ENCODE measurements at places on chromosomes 2 and 18. TPM values are rescaled to one million over a fixed set of nuclear protein-coding genes. Genes with fewer than 3 reads are reported as not detected.

The GAL3ST2 gene
- total RNA-seq = 0.09 TPM

The RFTN2 gene
- 8.2 TPM for total RNA-seq

The RPIA gene
- total RNA-seq = 9.9 TPM

The ALS2 gene
- 41.0 TPM for total RNA-seq

The IL1F10 gene
- total RNA-seq = not detected

The TWIST2 gene
- 1.7 TPM for total RNA-seq

The TMEM150A gene
- 7.2 TPM for total RNA-seq

GRCh38 chr2:229562472-229563127, 151.8 kb downstream of the DNER start:
- no peak for DNase-seq

DNA sequence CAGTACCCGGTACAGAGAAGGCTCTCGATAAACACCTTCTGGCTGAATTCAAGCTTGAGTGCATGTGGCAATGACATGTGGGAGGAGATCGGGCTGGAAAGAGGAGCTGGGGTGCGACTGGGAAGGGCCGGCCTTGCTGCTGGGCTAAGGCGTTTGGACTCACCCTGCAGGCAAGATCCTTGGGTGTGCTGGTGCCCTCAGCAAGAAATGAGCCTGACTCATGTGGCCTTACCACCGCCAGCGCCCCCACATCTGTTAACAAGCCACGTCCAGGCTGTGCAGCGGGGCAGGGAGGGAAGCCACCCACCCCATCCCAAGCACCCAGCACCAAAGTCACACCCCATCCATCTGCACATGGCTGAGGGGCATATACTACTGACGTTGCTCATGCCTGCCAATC, 1.3 kb downstream of the HS1BP3 start:
- DNase-seq = no peak

DNA sequence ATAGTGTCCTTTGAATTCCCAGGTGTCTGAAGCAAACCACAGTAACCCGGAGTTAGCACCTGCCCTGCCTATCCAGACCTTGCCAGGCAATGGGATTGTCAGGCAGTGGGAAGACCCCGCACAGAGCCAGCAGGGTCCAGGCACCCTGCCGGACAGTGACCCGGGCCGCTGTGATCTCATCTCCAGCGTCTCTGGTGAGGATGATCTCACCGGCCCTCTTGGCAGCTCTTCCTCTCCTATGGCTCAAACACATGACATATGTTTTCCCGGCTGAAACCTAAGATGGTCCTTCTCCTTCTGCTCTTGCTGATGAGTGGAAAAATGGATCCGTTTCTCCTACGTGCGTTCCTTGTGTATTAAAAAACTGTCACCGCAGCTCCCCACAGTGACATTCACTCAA, 75.1 kb downstream of the ACOXL start:
- no peak for DNase-seq

DNA sequence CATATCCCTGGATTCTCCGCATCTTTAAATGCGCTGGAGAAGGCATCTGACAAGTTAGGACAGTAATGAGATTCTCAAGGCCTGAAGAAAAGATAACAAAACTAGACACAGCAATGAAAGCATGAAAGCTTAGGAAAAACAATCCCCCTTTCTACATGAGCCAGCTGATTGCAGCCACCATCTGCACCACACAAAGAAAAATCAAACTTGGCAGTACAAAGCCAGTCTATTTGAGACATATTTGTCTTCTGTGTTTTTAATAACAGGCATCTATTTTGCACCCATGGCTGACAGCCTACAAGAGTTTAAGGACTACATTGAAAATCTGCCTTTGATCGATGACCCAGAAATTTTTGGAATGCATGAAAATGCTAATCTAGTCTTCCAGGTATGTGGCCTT, 83.6 kb downstream of the TRABD2A start:
- no peak for DNase-seq

DNA sequence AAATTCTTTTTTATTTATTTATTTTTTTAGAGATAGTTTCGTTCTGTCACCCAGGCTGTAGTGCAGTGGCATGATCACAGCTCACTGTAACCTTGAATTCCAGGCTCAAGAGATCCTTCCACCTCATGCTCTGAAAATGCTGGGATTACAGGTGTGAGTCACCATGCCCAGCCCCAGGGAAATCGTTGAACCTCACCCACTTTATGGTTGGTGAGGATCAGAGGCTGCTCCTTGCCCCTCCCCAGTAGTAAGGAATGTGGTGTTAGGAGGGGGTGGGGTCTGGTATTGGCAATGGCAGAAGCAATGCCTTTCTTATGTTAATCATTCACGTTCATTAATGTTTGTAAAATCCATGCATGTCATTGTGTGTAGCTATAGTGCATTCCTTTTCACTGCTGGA, 161.9 kb downstream of the SUCLG1 start:
- no peak for DNase-seq

DNA sequence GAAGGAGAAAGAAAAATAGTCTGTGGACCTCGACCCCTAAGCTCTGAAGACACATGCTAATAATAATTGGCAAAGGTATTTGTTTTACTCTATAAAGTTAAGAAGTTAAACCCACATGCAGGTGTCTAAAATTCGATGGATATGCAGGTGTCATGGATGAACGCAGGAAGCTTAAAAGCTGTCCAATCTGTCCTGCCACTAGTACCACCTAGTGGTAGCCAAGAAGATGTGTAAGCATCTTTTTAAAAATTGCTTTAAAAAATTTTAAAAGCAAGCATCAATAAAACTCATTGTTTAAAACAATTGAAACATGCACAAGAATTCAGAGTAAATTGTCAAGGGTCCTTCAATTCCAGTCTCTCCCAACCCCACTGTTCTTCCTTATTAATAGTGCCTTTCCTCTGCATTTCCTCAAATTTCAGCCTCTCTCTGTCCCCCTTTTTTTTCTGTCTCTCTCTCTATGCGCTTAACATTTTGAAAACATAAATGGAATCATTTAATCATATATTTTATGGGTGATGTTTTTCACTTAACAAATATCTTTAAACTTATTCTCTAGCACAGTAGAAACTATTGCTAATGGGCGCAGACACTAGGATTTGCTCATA, 30.6 kb upstream of the PPP3R1 start:
- peak; percentile 52 for DNase-seq

DNA sequence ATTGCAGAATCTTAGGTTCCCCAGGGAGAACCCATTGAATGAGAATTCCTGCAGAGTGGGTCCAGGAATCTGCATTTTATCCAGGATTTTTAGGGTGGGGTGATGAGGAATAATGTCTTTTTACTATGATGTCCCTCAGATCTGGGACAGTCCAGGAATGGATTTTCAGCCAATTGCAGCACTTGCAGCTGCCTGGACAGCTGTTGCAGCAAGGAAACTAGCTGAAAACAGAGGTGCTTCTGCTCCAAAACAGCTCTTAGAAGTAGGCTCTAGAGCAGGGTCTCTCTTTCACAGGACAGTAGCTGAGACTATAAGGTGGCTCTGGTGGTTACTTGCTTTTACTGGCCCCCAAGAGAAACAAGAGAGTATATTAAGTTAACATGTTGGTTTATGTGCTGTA, 9.1 kb downstream of the GLI2 start:
- DNase-seq = no peak

GRCh38 chr2:191114403-191114886, 36.3 kb downstream of the STAT4 start:
- DNase-seq = no peak

- no peak for DNase-seq
These were observed 28.5 kb upstream of the NAPG start for GRCh38 chr18:10497206-10497749.

DNA sequence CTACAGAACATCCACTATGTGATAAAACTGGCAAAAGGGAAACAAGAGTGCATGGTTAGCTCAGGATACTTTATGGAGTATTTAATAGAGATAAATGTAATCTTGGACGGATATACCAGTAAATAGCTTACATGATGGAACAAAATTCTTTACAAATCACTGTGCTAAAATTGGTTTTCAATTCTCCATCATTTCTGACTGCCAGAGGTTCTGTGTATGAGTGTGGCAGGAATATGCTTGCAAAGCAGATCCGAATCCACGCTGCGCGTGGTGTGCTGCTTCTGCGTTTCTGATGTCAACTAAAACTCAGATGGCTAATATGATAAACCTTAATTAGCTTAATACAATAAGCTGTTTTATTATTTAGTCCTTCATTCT, 2.1 kb downstream of the ZNF532 start:
- no peak for DNase-seq

GRCh38 chr2:168971261-168971660, 59.9 kb downstream of the ABCB11 start:
- DNase-seq = no peak

- no peak for DNase-seq
These were observed 1054.3 kb upstream of the SLC39A10 start for GRCh38 chr2:194602750-194603149.

DNA sequence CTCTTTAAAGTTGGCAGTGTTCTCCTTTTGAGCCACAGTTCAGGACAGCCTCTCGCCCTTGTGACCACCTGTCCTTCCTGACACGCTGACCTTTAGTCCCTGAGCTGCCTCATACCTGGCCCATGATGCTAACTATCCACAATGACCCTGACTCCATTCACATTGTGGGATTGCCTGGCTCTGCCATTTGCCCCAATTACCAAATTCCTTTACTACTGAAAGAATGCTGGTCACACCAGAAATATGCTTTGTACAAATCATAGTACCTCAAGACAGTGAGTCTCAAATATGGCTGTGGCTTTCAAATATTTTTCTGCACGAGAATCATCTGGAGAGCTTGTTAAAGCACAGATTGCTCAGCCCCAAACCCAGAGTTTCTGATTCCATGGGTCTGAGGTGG, 54.2 kb downstream of the LTBP1 start:
- DNase-seq = no peak

DNA sequence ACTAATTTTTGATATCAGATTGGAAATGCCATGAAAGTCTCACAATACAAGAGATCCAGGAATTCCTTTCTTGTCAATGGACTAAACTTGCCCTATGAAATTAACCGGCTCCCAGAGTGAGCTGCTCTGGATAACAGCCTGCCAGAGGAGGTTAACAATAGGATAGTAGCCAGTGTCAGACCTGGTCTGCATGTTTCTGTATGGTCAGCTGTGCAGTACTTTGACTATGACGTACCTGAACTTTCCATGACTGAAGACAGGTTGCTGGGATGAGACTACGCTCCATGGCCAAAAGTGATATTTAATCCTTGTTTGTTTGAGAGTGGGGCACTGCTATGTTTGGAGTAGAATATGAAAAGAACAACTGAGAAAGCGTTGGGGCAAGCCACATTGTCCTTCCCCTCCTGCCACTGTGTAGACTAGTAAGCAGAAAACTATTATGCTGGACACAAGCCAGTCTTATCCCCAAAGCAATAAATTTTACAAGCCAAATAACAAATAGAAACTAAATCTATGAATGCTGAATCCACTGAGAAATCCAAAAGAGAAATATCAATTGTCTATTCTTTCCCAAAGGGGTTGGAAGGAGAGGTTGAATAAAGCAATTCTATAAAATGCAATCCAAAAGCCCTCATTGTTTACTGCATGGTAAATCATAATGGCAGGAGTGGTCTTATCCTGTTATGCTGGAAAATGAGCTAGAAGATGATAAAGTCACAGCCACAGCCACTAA, 115.5 kb upstream of the CYP26B1 start:
- no peak for DNase-seq

- no peak for DNase-seq
These were observed 123.3 kb upstream of the TMEM200C start for GRCh38 chr18:6018671-6019070.

GRCh38 chr2:207119048-207119447, 46.7 kb downstream of the KLF7 start:
- DNase-seq = no peak

- DNase-seq = no peak
These were observed 441.1 kb downstream of the LRATD1 start for GRCh38 chr2:15073664-15074063.

DNA sequence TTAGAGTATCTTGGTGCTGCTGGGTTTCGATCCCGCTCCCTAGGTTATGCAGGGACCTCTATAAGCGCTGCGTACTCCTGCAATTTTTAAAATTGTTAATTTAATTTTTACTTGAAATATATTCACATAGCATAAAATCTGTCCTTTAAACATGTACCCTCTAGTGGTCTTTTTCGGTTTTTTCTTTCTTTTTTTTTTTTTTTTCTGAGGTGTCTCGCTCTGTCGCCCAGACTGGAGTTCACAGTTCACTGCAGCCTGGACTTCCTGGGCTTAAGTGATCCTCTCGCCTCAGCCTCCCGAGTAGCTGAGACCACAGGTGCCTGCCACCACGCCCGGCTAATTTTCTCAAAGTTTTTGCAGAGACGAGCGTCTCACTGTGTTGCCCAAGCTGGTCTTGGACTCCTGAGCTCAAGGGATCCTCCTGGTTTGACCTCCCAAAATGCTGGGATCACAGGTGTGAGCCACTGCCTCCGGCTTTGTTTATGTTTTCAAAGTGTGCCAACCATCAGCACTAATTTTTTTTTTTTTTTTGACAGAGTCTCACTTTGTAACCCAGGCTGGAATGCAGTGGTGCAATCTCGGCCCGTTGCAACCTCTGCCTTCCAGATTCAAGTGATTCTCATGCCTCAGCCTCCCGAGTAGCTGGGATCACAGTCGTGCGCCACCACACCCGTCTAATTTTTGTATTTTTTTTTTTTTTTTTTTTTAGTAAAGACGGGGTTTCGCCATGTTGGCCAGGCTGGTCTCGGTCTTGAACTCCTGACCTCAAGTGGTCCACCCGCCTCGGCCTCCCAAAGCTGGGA, 585 bp upstream of the MOB1A start:
- peak; percentile 49 for DNase-seq

- DNase-seq = no peak
These were observed 31.9 kb upstream of the GPC1 start for GRCh38 chr2:240403396-240404104.

DNA sequence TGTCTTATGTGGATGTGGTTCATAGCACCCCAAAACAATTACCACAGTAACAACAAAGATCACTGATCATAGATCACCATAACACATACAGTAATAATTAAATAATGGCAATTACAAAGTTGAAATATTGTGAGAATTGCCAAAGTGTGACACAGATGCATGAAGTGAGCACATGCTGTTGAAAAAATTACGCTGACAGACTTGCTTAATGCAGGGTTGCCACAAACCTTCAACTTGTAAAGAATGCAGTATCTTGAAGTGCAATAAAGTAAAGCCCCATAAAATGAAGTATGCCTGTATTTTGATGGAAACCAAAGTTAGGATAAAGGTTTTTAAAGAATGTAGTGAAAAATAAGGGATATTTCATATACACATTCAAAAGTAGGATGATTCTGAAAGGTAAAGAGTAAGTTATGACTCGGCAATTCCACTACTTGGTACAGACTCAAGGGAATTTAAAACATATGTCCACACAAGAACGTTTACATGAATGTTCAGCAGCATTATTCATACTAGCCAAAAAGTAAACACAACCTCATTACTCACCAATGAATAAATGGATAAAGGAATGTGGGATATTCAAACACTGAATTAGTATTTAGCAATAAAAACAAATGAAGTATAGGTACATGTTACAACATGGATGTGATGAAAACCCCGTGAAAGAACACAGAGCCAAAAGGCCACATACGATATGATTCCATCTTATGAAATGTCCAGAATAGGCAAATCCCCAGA, 61.6 kb downstream of the SCN9A start:
- DNase-seq = no peak

- no peak for DNase-seq
These were observed 132.8 kb downstream of the PARD3B start for GRCh38 chr2:204678031-204678430.
